Activated naive CD4-positive, alpha-beta T cell treated with anti-CD3 and anti-CD28 coated beads for 36 hours (primary cell): ENCODE measurements at places on chromosomes 5 and 9. TPM values are rescaled to one million over a fixed set of nuclear protein-coding genes. Genes with fewer than 3 reads are reported as not detected.
A peak's percentile ranks its signal among the peaks of the same experiment; 100 is the strongest.

The CAMK2A gene
- total RNA-seq, result not detected

The PCDHA2 gene
- total RNA-seq, result not detected

The NAIF1 gene
- 12.8 TPM for total RNA-seq

The SLC44A1 gene
- 17.6 TPM for total RNA-seq

The FCHSD1 gene
- 28.9 TPM for total RNA-seq

The NRARP gene
- 1.8 TPM for total RNA-seq

The BTNL3 gene
- total RNA-seq, result not detected

The LCN9 gene
- total RNA-seq, result not detected

The MARCHF3 gene
- total RNA-seq, result 11.8 TPM

The JAKMIP2 gene
- 0.17 TPM for total RNA-seq

The FCN1 gene
- not detected for total RNA-seq

DNA sequence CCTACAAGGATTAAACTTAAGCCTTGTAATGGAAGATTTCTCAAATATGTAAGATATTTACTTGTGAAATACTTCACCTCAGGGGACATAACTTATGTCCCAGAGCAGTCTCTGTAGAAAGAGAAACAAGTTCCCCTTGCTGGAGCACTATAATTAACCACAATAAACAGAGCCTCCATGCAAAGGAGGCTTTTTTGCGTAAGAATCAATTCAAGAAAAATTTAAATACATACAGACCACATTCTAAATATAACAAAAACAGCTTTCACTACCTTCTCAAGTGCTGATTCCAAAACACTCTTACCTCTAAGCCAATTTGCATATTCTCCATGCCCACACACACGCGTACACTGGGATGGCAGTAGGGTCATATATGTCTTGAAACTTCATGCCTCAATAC is 30.7 kb upstream of the CCNB1 start:
- DNase-seq, result no peak

GRCh38 chr5:65262096-65262495 is 219.6 kb downstream of the ADAMTS6 start:
- no peak for DNase-seq

- no peak for DNase-seq
These were observed 5.3 kb upstream of the MEF2C start for GRCh38 chr5:88888291-88888690.

GRCh38 chr5:20109326-20109725 is 121.3 kb upstream of the CDH18 start:
- no peak for DNase-seq

DNA sequence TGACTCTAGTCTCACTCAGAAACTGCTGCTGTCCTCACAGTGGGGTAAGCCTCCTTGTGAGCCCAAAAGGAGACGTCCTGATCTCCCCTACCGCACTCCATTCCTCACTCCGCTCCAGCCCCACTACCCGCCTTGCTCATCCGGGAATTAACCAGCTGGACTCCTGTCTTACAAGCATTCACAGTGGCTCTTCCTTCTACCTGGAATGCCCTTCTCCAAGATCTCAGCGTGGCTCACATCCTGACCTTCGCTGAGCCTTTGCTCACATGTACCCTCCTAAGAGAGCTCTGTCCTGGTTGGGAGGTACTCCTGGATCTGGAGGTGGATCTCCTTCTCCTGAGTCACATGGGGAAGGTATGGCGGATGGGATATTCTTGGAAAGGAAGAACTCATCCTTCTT is 10.7 kb upstream of the KLF9 start:
- DNase-seq, result no peak

DNA sequence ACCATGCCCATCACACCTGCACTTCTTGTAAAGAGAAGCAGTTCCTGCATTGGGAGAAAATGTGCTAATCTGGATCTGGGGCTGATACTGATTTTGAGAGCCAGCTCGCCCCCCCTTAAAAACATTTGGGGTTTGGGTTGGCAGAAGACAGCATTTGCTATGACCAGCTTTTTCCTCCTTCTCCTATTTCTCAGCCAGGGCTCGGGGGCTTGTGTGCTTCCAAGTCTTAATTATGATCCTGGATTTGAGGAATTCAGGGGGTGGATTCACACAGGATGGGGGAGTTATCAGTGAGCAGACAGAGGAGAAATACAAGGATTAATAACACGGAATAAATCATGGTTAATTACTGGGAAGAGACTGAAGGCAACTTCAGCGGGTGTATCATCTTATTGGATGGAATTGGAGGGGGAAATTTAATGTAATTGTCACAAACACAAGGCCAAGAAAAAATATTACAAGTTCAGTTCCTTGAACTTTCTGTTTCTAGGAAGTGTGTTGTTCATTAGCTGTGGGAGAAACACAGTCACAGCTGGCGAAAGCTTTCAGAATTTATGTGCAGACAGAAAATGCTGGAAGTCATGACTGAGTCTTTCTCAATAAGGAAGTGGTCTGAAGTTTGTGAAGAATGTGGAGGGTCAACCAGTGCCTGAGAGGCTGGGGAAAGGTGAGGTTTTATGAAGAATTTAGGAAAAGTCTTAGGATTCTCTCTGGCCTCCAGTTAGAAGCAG is 15.3 kb downstream of the C9orf152 start:
- no peak for DNase-seq

GRCh38 chr9:137302118-137302448 is at the start of gene NRARP:
Gene NRARP (minus strand): TSS chr9:137302271. CDS start chr9:137301928, 343 bp downstream.
- DNase-seq, result peak; percentile 93

- DNase-seq, result no peak
These were observed 688.2 kb upstream of the CDH6 start for GRCh38 chr5:30505014-30505886.

- no peak for DNase-seq
These were observed 218.8 kb upstream of the MSX2 start for GRCh38 chr5:174505621-174506020.

DNA sequence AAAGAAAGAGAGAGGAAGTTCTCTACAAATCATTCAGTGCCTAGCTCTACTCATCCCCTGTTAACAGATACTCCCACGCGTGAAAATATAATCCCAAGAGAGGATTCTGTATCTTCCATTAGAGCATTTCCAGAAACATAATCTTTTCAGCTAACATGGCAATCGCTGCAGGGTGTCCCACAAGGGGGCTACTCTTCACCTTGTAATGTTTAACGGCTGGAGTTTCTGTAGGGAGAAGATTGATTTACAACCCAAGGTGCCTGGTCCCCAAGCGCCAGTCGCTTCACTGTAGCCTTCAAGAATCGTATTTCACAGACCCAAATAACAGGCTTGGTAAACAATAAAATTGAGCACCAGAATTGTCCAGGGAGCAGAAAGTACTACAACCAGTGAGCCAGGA is 318.7 kb downstream of the TLE1 start:
- no peak for DNase-seq

- no peak for DNase-seq
These were observed 62.0 kb downstream of the TTLL11 start for GRCh38 chr9:122031157-122031556.
